ENCODE measurements at places on chromosomes 4 and X.
A peak's percentile ranks its signal among the peaks of the same experiment; 100 is the strongest.

DNA sequence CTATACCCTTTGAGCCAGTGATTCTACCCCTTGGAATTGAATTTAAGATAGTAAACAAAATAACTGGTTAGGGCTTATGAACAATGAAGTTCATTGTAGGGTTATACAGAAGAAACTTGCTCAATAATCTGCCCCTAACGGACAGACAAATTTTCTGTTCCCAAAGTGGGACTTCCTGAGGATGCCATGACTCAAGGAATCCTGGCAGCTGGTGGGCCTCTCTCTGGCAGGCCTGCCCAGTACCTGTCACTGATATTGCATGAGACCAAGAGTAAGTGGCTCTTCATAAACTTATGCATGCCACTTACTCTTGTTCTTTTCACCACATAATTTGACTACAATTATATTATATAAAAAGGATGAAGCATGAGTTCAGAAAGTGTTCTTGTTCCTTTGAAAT lies 41.5 kb downstream of the GPRIN3 start:
- no peak for DNase-seq

DNA sequence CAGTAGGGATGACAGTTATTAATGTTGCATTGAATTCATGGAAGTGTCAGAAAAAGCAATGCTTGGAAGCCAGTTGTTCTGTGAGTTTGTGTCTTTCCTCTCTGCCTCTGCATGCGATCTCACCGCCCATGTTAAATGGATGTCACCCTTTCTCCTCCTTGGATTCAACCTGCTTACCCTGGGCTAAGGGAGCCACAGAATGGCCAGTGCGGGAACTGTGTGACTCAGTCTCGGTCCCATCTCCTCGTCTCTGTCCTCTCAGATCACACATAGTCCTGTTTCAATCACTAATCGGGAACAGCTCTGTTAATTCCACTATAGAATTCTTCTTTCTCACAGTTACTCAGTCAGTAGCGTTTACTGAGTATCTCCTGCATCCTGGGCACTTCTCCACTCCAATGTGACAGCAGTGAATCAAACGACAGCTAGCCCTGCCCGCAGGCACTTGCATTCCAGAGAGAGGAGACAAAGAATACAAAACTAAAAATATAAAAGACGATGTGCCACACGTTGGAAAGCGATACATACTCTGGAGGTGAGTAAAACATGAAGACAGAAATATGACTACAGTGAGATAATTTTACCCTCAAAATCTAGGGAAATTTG lies 53.6 kb upstream of the TLR3 start:
- no peak for DNase-seq

DNA sequence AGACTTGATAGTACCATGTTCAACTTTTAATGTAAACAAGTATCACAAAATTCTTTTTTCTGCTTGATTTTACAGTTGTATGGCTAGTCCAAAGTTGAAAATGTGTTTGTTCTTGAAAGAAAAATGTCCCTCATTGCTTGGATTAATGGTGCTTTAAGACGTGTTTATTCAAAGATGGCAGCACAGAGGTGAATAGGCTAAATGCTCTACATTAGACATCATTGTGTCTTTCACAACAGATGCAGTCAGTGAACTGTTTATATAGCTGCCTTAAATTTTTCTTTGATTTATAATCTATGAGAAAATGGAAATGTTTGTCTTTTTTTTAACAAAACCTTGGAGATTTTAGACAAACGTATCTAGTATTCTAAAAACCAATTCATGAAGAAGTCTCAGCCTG lies 137.3 kb downstream of the BMPR1B start:
- DNase-seq = no peak

GRCh38 chrX:9668537-9668936 lies 97.1 kb downstream of the GPR143 start:
- no peak for DNase-seq

DNA sequence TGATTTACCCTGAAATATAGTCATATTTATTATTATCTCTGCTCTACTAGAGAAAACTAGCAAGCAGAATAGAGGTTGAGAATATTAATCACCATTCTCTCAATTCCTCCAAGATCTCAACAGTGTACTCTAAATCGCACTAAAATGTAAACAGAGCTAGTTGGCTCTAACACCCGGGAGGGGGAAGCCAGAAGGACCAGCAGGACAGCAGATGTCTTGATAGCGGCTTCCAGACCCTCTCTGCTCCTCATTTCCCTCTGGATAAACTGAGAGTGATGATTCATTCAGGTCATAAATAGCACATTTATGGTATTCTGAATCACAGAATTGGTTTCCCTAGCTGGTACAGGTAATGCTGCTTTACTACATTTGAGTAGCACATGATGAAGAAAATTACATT lies 82.5 kb downstream of the TBC1D9 start:
- DNase-seq = no peak

- DNase-seq = no peak
Observed at GRCh38 chr4:122930862-122931261, 8.5 kb upstream of the NUDT6 start.

- DNase-seq = no peak
Observed at GRCh38 chr4:48565362-48566033, 75.4 kb downstream of the ZAR1 start.

DNA sequence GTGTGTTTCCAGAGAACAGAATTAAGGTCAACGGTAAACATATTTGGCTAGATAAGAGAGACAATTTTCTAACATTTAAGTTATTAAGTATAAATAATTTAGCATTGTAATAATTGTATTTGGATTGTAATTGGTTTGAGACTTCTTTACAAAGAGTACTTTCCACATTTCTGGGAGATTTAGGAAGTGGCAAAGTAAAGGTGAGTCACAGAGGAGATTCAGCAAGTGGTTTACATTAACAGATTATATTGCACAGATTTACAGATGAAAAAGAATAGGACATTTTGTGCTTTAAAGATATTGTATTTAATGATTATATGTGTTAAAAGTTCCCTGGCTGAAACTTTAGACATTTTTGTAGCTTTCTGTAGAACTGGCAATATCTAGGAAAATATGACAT lies 584.4 kb upstream of the AADAT start:
- DNase-seq = no peak

GRCh38 chr4:32032136-32032672 lies 1312.0 kb downstream of the PCDH7 start:
- DNase-seq = no peak

DNA sequence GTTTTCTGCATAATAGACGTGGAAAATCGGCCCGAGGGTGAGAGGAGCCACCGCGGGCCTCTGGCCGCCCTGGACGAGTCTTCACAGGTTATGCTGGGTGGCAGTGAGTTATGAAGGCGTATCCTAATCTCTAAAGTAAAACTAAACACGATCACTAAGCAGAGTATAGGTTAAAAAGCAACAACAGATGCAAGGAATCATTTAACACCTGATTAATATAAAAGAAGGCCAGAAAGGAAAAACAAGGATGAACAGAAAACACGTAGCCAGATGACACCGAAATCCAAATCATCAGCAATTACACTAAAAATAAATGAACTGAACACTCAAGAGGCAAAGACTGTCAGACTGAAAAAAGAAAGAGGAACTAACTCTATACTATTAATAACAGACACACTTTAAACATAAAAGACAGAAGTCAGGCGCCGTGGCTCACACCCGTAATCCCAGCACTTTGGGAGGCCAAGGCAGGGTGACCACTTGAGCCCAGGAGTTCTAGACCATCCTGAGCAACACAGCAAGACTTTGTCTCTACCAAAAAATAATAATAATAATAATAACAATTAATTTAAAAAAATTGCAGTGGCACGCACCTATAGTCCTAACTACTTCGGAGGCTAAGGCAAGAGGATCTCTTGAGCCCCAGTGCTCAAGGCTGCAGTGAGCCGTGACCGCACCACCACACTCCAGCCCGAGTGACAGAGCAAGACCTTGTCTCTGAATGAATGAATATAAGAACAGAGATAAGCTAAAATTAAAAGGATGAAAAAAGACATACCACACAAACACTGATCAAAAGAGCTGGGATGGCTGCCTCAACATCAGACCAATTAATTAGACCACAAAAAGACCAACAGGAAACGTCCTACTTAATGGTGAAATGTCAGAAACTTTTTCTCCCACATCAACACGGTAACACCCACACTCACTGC lies 30.0 kb downstream of the CTBP1 start:
- DNase-seq = no peak

GRCh38 chrX:40077906-40078305 lies 19.9 kb downstream of the BCOR start:
- no peak for DNase-seq

- no peak for DNase-seq
Observed at GRCh38 chr4:27001398-27002164, 140.9 kb downstream of the STIM2 start.

GRCh38 chr4:8580321-8581093 lies at the start of gene GPR78:
GPR78 (plus strand) TSS chr4:8580392; CDS start chr4:8580983, 591 bp downstream.
- DNase-seq = peak; percentile 17

- DNase-seq = no peak
Observed at GRCh38 chrX:44060221-44060620, 87.0 kb upstream of the NDP start.

DNA sequence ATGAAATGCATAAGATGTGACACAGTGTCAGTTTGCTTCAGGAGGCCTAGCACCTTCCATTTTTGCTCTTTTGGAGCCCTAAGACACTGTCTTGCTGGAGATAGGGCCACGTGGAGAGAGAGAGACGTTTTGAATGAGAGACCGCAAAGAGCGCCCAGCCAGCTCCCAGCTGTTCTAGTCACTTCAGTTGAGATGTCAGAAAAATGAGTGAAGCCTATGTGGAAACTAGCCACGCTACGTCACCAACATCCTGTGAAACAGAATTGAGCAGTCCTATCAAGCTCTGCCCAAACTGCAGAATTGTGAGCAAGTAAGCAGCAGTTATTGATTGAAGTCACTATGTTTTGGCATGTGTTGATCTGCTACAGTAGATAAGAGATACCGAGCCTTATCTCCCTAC lies 13.1 kb downstream of the GPR82 start:
- DNase-seq = no peak

GRCh38 chrX:70808942-70809940 lies 99.3 kb downstream of the TEX11 start:
- DNase-seq = no peak

DNA sequence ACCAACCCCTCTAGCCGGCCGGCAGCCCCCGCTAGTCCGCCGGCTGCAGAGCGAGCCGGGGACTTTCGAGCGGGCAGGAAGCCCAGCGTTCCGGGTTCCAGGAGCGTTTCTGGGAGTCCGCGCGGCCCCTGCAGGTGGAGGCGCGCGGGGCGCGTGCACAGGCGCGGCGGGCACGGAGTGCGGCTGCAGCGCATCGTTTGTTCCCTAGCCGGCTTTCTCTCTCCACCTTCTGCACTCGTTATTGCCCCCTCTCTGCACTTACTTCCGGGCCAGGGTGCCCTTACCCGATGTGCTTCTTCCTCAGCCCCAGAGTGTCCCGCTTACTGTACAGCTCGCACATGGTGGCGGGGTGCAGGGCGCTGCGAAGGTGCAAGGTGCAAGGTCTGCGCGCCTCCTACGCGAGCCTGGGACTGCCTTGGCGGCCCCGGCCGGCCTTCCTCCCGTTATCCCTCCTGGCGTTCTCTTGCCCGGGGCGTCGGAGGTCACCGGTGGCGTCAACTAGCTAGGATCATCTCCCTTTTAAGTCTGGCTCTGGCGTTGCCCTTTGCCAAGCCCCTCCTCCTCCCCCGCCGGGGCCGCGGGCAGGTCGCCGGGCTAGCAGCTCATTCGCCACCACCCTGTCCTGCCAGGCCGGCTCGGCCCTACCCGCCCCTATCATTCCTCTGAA lies at the start of gene ETNPPL:
Gene ETNPPL (minus strand): TSS at position 495 of the 667 bp plus-strand sequence. CDS start 155 bp downstream, at position 340.
- no peak for DNase-seq

- DNase-seq = no peak
Observed at GRCh38 chr4:80306260-80306659, 29.3 kb upstream of the CFAP299 start.

GRCh38 chr4:122863639-122864038 lies 37.0 kb downstream of the FGF2 start:
- no peak for DNase-seq

- DNase-seq = no peak
Observed at GRCh38 chr4:152964335-152964734, 28.2 kb downstream of the FHDC1 start.

GRCh38 chr4:128461291-128462102 lies 173.9 kb upstream of the PGRMC2 start:
- DNase-seq = no peak

DNA sequence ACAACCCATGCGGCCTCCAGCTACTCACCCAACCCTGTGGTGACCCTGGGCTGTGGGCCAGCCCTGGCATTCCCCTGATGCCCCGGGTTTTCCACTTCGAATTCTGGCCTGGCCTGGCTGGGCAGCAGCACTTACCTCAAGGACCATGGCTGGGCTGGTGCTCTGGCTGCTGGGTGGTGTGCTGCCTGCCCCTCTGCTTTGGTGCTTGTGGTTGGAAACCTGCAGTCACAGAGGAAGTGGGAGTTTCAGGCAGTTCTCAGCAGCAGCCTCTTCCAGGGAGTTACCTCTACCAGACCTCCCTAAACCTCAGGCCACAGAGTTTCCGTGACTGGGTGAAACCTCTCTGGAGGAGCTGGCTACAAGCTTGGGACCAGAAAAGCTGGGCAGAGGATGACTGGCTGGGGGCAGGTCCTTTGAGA lies at the start of gene CXCR3:
Gene CXCR3 (minus strand): TSS at position 209 of the 419 bp plus-strand sequence. CDS start 62 bp downstream, at position 147.
- no peak for DNase-seq

GRCh38 chrX:142977128-142977914 lies 48.4 kb upstream of the SPANXN4 start:
- no peak for DNase-seq

Measured in stimulated activated CD8-positive, alpha-beta memory T cell treated with anti-CD3 and anti-CD28 coated beads, Interleukin-15, amount 100 ng/mL, for 24 hours (primary cell).